ENCODE measurements at places on chromosomes 3 and 15.

GRCh38 chr3:116046350-116046749 is 398.9 kb downstream of the LSAMP start:
- no peak for DNase-seq

GRCh38 chr3:188788621-188789081 is 383.1 kb upstream of the TPRG1 start:
- DNase-seq: no peak

DNA sequence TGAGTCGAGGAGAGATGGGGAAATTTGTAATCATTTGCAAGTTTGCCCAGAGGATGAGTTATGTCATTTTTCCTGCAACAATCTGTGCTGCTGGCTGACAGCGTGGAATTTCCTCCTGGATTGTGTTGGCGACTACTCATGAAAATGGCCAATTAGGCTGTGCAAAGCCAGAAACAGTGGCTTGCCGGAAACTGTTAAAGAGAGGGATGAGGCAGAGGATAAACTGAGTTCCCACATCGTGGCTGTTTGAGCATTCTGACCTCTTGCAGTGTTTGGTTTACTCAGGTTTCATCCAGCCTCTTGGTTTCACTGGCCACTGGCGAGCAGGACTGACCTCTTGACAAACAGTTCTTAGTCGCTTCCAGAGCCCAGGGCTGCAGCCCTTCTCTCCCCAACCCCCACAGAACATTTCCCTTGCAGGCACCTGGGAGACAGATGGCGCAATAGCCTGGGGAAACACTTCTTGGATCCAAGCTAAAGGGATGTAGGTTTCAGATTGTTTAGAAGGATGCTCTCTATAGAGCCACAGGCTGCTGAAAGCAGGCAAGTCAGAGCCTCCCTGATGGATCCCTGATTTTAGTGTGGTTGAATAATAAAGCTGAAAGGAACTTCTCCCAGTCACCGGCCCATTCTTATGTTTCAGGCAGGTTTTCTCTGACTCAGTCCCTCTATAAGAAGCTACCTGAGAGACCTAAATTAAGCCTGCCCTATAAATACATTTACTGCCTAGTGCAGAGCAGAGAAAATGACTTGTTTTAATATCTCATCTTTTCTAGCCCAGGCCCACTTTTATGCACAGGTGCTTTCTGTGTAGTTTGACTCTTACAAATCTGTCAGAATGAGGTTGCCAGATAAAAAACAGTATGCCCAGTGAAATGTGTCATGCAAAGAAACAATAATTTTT is 92.8 kb upstream of the UBE2E1 start:
- no peak for DNase-seq

DNA sequence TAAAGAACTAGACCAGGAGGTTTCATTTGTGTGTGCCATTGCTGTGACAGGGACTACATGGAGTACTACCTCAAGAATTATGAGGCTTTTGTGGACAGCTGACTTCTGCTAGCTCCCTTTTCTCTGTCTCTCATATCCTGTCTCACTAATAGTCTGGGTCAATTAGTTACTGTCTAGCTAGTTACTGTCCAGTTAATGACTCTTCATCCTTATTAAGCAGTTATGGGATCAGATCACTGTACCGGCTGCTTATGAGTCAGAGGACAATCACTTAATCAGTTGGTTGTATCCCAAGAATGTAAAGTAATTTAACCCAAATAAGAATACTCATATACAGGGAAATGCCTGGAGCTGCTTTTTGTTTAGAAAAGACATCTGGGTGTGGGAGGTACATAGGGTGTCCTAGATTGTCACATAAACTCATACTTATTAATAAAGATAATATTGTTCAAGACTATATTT is 158.0 kb downstream of the CDIN1 start:
- no peak for DNase-seq

DNA sequence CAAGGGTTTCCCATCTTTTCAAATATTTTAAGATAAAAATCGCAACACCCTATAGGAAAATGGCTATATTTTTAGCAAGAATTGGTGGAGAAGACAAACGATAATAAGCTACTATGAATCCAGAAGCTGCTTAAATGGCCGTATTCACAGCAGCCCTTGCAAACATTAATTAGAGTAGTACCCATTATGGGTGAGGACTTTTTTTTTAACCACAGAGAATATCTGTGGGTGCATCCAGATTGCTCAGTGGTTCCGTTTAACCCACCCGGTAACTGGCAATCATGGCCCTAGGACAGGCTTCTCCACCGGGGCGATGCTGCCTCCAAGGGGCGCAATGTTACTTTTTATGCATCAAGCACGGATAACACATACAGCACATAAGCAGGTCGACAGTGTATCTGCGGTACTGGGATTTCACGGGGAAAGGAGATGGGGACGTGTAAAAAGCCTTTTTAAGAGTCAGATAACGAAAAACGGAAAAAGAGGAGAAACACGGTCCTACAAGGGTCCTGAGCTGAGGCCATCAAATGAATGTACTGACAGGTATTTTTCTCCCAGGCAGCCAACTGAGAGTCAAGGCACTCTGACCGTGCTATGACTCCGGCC is 968 bp upstream of the TMEM266 start:
- no peak for DNase-seq

DNA sequence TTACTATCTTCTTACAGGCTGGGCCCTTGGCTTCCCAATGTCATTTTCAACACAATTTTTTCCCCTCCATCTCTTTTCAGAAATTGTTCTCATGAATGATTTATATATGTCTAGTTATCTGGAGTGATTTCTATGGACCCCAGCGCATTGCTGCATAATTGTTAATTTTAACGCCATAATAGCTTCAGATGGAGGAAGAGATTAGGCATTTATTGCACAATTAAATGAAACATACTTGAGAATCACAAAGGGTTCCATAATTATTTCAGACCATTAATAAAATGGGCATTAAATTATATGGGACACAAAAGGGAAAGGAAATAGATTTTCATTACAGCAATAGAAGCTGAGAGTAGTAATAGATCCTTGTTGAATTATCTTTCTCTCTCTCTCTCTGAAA is 70.3 kb upstream of the SOX14 start:
- DNase-seq: no peak

DNA sequence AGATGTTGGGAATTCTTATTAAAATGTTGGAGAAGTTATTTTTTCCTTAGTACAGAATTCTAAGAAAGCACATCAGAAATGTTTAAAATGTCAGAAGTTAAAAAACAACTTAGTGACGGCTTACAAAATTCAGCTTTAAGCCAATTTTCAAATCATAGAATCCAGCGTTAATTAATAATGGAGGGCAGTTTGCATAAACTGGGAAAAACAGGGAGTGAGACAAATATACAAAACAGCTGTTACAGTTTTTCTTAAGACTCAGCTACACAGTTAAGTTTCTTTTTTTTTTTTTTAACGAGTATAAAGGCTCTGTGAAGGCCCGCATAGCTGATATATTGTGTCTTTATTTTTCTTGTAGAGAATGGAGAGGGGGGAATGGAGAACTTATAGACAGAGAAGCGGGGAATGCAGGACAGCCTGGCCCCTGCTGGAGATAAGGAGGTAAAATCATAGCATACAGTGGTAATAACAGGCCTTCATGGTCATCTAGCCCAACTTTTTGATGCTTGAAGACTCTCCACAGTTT is 164.4 kb downstream of the BBX start:
- no peak for DNase-seq

GRCh38 chr15:71329497-71330260 is 214.4 kb downstream of the THSD4 start:
- no peak for DNase-seq
